CD4-positive, alpha-beta T cell (primary cell): ENCODE measurements at places on chromosomes 2 and 18.

DNA sequence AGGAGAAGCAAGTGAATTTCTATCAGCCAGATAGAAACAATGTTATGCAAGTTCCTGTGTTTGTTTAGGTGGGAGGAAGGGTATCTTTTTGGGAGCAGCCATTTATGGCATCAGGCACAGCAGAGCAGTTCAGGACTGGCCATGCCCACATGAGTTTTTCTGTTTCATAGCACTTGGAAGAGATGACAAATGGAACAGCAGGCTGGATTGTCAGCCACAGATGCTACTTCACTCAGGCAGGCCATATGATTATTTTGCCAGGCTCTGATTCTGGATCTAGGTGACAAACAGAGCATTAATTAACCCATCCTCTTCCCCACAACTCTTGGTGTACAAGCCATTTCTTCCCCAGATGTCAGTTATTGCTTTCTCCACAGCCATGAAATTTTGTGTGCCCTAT lies 63.8 kb downstream of the GALNT13 start:
- DNase-seq: no peak

- no peak for DNase-seq
These were observed 1.6 kb downstream of the CDH2 start for GRCh38 chr18:28175150-28175929.

DNA sequence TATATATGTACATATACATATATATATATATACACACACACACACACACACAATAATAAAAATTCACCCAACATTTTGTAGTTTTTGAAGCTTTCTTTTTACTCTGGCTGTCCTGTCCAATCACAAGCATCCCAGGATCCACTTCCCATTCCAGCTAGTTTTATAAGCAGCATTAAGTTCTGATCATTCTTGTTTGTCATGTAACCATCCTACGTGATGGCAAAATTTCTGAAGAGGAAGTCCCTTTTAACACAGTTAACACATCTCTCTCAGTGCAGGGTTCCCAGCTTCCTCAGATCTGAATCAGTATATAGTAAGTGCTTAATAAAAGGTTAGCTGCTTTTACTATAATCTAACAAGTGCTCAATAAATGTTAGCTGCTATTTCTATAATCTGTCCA lies 26.4 kb downstream of the MYOM1 start:
- no peak for DNase-seq

GRCh38 chr2:79554899-79555298 lies 42.0 kb downstream of the CTNNA2 start:
- no peak for DNase-seq

GRCh38 chr2:74379851-74380789 lies at the start of gene DCTN1:
TSS of gene DCTN1 (minus strand) at chr2:74380311. CDS start at chr2:74380037, 274 bp downstream.
- DNase-seq: no peak

DNA sequence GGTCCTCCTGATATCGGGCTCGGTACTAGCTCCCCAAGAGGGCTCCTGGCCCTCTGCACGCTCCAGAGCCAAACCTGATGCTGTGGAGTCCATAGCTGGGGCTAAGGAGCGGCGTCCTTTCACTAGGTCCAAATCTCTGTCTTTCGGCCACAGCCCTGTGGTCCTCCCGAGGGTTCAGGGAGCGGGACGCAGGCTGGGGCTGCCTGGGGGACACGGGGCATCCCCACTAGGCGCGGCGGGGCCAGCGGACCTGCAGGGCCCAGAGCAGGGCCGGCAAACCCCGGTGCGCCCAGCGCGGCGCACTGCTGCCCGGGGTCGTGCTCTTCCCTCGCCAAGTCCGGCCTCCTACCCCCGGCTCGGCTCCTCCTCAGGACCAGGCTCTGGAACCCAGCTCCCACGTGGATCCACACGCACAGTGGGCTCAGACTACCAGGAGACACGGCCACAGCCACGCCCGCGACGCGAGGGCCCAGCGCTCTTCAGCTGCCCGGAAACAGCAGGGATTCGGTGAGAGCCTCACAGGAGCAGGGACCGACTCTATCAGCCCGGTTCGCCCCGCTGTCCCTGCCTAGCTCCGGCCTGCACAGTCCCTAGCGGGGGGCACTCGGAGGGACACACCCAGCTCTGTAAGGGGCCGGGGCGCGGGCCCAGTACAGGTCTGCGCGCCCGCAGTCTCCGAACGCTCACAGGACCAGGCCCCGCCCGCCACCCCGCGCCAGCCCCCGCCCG lies 593 bp downstream of the ZNF514 start:
- DNase-seq: no peak

- DNase-seq: no peak
These were observed 87.2 kb upstream of the NXPH2 start for GRCh38 chr2:138867341-138867740.

- no peak for DNase-seq
These were observed 154.1 kb downstream of the FHOD3 start for GRCh38 chr18:36451454-36452251.
